ENCODE measurements at places on chromosomes 4 and X.

DNA sequence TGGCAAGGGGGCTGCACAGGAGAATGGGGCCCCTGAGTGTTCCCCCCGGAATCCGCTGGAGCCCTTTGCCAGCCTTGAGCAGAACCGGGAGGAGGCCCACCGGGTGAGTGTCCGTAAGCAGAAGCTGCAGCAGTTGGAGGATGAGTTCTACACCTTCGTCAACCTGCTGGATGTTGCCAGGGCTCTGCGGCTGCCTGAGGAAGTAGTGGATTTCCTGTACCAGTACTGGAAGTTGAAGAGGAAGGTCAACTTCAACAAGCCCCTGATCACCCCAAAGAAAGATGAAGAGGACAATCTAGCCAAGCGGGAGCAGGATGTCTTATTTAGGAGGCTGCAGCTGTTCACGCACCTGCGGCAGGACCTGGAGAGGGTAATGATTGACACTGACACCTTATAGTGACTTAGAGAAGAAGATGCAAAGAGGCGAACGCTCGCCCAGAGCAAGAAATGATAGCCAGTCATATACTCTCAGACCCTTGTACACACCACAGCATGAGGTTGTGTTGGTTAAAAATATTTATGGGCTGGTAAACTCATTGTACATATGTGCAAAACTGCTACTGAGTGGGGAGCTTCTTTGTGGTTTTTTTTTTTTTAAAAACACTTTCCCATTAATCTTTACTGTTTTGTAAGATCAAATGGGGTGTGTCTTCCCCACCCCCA lies 52.5 kb downstream of the JADE1 start:
- DNase-seq: no peak

DNA sequence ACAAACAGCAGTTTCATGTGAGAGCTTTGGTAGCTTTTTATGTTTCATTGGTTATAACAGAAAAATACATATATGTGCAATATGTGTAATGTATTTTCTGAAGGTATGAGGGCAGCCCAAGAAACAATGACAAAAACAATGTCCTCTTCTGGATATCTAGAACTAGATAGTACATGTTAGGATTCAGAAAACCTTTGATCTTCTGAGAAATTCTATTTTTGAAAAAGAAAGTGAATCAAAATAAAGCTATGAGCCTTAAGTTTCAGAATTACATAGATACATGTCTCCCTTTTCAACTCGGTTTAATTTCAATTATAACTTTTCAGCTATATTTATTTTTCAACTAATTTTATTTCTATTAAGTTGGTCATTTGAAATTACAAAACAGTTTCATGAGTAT lies 131.9 kb downstream of the REELD1 start:
- no peak for DNase-seq

DNA sequence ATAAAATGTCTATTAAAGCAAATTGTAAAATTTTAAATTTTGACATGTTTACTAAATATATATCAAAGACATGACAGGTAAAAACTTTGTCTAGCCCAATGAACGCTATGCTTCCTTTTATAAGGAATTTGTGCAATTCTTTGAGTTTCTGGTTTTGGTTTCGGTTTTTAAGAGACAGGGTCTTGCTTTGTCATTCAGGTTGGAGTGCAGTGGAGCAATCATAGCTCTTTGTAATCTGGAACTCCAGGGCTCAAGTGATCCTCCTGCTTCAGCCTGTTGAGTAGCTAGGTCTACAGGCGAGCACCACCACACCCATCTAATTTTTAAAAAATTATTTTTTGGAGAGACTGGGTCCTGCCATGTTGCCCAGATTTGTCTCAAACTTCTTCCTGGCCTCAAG lies 60.7 kb downstream of the BLTP1 start:
- no peak for DNase-seq

GRCh38 chrX:44705817-44706551 lies 137.8 kb upstream of the DUSP21 start:
- DNase-seq: peak; percentile 8

DNA sequence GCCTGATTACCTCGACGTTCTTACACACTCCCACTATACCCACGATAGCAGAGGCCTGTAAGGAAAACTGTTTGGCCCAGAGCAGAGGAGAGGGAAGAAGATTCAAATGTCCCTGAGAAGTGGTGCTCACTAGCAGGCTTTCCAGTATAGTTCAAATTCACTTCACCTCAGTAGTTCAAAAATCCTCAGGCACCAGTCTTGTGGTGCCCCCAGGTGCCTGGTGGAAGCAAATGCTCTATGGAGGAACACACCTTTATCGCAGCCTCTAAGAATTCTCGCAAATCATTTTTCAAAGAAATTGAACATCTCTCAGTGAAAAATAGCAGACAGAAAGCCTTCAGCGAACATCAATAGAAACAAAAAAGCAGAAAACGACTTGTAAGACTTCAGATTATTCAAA lies 12.2 kb upstream of the MTMR1 start:
- DNase-seq: peak; percentile 23

- DNase-seq: no peak
Observed at GRCh38 chr4:46274717-46275116, 115.2 kb downstream of the GABRA2 start.

DNA sequence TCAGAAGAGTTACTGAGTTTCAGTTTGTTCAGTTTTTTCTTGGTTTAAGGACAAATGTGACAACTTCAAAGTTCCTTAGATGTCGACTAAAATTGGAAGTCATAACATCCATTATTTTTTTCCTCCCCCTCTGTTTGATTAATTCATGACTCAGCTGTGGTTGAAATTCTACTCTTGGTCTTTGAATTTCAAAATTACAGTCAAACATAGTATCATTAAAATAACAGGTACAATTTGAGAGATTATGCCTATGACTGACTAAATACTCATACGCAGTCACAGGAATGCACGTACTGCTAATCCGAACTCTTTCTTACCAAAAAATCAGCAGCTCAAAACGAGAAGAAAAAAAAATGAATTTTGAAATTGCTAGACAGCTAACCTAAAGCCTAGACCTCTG lies 1434.8 kb downstream of the RAPGEF2 start:
- no peak for DNase-seq

- peak; percentile 19 for DNase-seq
Observed at GRCh38 chr4:88623097-88623496, 30.8 kb downstream of the HERC3 start.

DNA sequence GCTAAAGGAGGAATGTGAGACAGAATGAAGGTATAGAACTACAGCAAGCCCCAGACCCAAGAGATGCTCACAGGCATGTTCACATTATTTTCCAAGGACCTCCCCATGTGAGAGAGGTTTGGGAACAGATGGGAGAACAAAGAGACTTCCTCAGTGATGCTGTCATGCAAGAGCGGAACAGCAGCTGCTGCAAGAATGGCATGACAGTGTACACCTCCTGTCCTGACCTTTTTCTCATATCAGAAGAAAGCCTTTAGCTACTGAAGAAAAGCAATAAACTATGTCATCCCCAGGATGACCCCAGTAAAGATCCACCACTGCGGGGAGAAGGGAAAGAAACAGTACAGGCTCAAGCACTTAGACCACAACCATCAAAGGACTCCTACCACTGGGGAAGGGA lies 7.2 kb downstream of the PRDM5 start:
- DNase-seq: no peak

- no peak for DNase-seq
Observed at GRCh38 chrX:49247916-49248811, 12.9 kb downstream of the CCDC22 start.

GRCh38 chrX:47574076-47574546 lies 8.1 kb upstream of the TIMP1 start:
- DNase-seq: peak; percentile 35

DNA sequence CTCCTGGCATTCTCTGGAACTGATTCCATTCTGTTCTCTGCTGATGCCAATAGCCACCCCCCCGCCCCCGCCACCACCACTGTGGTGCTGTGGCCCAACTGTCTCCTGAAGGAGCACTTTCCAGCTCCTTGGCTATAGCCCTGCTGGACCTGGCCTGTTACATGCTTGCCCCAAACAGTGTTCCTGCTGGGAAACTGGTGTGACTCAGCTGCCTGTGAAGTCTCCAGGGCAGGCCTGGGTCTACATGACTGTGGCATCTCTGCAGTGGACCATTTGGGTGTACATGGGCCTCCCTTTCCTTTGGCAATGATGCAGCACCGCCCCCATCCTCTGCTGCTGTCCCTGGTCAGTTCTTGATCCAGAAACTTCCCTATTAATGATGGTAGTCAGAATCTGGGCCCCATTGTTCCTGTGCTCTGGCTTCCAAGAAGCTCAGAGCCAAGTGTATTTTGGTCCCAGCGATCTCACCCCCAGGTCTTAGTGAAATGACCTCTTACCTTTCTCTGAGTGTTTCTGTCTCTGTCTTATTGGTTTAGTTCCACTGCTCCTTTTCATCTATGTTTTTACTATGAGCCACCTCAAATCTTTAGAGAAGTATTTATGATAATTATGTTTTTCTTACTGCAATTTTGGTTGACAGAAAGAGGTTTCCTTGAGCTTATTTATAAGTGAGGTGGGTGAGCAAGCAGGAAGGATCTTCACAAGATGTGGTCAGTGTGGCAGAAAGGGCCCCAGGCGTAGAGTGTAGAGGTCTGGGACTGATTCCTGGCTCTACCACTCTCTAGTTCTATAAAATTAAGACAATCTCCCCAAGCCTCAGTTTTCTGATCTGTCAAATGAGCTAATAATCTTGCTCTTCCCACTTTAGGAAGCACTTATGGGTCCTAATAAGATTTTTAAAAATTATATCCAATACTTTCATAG lies 210.7 kb upstream of the EOLA2 start:
- no peak for DNase-seq

DNA sequence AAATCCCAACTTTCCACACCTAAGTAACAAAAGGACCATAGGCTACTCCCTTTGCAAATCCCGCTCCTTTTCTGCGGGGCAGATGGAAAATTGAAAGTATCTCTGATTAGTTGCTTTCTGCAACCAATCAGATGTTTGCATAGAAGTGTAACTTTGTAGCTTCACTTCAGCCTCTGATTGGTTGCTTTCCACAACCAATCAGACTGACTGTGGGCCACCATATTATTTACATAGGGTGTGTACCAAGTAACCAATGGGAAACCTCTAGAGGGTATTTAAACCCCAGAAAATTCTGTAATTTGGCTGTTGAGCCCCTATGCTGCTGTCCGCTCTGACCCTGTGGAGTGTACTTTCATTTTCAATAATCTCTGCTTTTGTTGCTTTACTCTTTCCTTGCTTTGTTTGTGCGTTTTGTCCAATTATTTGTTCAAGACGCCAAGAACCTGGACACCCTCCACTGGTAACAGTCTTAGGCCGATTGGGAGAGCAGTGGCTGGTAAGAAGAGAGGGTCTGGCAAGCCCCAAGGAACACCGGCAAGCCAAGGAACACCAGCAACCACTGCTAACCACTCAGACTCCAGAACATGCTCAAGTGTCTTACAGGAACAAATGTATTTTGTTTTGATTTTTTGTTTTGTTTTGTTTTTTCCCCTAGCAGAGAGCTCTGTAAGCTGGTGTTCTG lies 125.5 kb upstream of the MAP3K15 start:
- no peak for DNase-seq

DNA sequence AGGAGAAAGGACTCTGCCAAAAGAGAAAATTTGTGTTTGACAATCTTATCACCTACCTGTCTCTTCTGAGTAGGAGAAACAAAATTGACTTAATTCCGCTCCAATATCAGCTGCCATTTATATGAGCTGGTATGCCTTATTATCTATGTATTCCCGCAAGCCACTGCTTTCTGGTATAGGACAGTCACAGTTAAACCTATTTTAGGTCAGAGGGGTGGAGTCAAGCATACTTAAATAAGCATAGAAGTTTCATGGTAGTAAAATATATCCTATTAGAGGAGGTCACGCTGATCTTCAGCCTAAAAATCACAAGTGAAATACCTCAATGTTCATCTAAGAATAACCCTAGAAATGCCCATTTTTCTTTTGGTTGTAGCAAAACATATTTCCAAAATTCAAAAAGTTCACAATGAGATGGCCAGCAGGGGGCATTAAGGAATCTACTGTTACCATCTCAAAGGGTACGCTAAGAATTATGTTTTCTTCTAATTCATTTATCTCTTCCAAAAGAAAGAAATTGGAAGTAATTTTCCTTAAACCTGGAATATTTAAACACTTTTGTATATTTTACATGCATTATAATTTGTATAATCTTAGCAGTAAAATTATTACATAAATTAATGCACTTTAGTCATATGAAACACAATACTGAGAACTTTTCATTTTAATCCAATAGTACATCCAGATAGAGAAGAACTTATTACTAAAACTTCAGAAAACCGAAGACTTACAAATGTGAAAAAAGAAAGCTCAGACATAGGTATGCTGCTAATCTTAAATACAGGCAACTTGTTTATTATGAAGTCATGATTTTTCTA lies 10.5 kb downstream of the PPAT start:
- peak; percentile 54 for DNase-seq

DNA sequence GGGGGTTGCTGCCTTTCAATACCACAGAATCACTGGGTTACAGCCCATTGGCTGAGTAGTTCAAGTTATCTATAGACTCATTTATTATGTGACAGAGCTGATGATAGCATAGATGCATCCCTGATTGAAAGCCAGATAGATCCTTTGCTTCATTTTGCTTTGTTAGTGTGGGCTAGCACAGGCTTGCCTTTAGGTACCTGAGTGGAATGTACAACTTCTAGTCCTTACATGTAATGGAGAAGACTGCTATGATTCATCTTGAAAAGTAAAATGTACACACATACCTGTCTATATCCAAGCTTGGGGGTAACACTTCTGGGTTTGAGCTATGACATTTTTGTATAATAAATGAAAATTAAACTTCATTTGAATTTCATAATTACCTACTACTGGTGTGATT lies 226.0 kb upstream of the FTHL17 start:
- no peak for DNase-seq

- DNase-seq: no peak
Observed at GRCh38 chrX:64176876-64177275, 28.6 kb downstream of the AMER1 start.

DNA sequence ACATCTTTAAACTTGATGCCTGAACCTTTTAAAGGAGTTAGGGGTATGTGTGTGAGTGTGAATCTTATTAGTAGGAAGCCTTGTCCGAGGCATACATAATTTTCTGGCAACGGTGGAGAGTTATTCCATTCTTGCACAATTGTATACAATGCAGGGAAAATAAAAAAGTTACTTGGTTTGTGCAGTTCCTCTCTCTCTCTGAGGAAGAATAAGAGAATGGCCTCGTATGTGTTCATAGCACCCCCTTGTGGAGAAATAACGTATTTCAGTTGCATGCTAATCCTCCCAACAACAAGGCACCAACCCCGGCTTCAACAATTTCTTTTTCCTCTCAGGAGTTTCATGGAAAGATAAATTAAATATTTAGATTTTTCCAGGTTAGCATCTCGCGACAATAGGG lies 33.7 kb upstream of the FGF13 start:
- peak; percentile 72 for DNase-seq

- no peak for DNase-seq
Observed at GRCh38 chr4:88836216-88836615, 138.6 kb upstream of the NAP1L5 start.

DNA sequence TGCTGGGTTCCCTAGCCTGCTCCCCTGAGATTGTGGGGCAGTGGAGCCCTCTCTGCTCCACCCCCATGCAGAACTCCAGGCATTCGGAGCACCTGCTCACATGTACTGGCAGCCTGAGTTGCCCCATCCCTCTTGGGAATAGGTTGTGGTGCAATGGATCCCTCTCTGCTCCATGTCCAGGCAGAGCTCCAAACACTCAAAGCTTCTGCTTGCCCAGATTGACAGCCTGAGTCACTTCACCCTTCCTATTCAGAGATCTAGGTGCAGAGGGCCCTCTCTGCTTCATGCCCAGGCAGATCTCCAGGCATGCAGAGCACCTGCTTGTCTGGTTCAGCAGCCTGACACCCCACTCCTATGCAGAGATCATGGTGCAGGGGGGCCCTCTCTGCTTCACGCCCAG lies 18.6 kb upstream of the TEX13B start:
- no peak for DNase-seq

Measured in hepatocyte (in vitro differentiated cells).